ENCODE measurements at places on chromosomes 2 and 18. TPM values are rescaled to one million over a fixed set of nuclear protein-coding genes. Genes with fewer than 3 reads are reported as not detected.
A peak's percentile ranks its signal among the peaks of the same experiment; 100 is the strongest.

CDH19 gene
- not detected for total RNA-seq

CAPN13 gene
- not detected for total RNA-seq

RAB31 gene
- 1.2 TPM for total RNA-seq

ILKAP gene
- total RNA-seq = 83.5 TPM

TSPYL6 gene
- not detected for total RNA-seq

SULT1C4 gene
- total RNA-seq = not detected

- no peak overlapping the region for H3K27ac ChIP-seq
- no peaks in the 10 kb centered on the region for H3K27me3 ChIP-seq
- H3K36me3 ChIP-seq = peaks cover 18% of the 10 kb centered on the region
- peaks cover 5% of the 10 kb centered on the region for H3K4me1 ChIP-seq
- no peak overlapping the region for H3K4me3 ChIP-seq
Observed at GRCh38 chr2:200930947-200931626, 32.4 kb downstream of the ORC2 start.

DNA sequence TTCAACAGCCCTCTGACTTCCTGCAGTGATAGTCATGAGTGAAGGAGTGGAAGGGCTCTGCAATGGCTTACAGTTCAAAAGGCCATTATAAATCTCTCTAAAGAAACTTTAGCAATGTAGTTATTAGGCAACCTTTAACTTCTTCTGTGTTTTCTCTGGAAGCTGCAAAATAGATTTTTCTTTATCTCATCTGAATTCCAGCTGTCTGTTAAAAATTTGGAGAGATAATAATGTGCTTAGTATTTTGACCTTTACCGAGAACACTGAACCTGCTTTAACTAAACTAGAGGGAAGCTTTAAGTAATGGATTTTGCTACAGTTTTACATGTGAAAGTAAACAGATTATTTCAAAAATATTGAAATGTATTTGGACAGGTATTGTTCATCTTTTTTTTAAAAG, 847.9 kb downstream of the ERBB4 start:
- no peaks in the 10 kb centered on the region for H3K4me1 ChIP-seq
- no peak overlapping the region for H3K4me3 ChIP-seq
- no peak for DNase-seq
- no peak overlapping the region for H3K27ac ChIP-seq

DNA sequence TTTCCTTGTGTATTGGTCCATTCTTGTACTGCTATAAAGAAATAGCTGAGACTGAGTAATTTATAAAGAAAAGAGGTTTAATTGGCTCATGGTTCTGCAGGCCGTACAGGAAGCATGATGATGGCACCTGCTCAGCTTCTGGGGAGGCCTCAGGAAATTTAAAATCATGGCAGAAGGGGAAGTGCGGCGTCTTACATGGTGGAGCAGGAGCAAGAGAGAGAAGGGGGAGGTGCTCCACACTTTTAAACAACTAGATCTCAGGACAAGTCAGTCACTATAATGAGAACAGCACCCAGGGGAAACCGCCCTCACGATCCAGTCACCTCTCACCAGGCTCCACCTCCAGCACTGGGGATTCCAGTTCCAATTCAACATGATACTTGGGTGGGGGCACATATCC, 54.3 kb downstream of the MSH2 start:
- no peak overlapping the region for H3K4me3 ChIP-seq
- H3K4me1 ChIP-seq = peaks cover 20% of the 10 kb centered on the region
- H3K27ac ChIP-seq = peak overlapping the region; percentile 63
- peaks cover 53% of the 10 kb centered on the region for H3K36me3 ChIP-seq
- H3K27me3 ChIP-seq = no peaks in the 10 kb centered on the region

GRCh38 chr2:25567406-25567805, 106.0 kb downstream of the DTNB start:
- no peaks in the 10 kb centered on the region for H3K27me3 ChIP-seq
- no peak overlapping the region for H3K4me3 ChIP-seq
- peaks cover 3% of the 10 kb centered on the region for H3K4me1 ChIP-seq
- H3K27ac ChIP-seq = no peak overlapping the region
- DNase-seq = no peak

DNA sequence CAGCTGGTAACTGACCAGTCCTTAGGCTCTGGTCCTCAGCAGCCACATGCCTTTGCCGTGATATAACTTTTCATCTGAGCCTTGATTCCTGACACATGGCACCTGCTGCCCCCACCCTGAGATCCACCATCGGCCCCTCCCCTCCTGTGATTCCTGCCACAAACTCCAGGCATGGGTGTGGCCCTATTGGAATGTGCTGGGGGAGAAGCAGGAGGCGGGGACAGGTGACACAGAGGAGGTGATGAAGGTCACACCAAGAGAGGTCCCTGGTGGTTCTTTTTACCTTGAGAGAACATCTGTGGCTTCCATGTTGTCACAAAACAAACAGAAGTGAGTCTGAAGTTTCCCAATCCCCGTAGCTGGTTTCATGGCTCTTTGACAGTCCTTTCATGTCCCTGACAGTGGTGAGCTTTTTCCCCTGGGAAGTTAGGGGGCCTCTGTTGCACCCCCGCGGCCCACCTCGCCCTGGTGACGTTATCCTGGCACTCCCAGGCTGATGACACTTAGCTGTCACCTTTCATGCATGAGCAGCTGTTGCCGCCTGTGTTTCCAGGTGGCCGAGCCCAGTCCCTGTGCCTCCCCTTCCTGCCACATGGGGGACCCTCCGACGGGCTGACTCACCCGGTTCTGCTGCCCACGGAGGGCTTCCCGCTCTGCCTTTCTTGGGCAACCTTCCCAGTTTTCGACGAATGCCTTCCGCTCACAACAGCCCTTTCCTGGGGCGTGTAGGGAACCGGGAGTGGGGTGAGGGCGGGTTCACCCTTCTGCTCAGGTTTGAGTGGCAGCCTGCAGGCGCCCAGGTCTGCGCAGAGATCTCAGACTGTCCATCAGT, 66.3 kb upstream of the GLI2 start:
- peaks cover 36% of the 10 kb centered on the region for H3K36me3 ChIP-seq
- no peak overlapping the region for H3K4me3 ChIP-seq
- no peak overlapping the region for H3K27ac ChIP-seq
- H3K27me3 ChIP-seq = peaks cover 6% of the 10 kb centered on the region
- no peaks in the 10 kb centered on the region for H3K4me1 ChIP-seq

GRCh38 chr2:31567679-31568078, 13.1 kb downstream of the SRD5A2 start:
- DNase-seq = no peak
- no peaks in the 10 kb centered on the region for H3K4me1 ChIP-seq
- no peak overlapping the region for H3K4me3 ChIP-seq
- H3K27me3 ChIP-seq = peaks cover 4% of the 10 kb centered on the region
- no peaks in the 10 kb centered on the region for H3K36me3 ChIP-seq

DNA sequence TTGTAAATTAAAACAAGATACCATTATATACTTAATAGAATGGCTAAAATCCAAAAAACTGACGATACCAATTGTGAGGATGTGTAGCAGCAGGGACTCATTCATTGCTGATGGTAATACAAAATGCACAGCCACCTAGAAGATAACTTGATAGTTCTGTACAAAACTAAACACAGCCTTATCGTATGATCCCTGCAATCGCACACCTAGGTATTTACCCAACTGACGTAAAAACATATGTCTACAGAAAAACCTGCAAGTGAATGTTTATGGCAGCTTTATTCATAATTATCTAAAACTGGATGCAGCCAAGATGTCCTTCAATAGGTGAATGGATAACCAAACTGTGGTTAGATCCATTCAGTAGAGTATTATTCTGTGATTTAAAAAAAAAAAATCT, 45.5 kb downstream of the TBC1D8 start:
- no peaks in the 10 kb centered on the region for H3K36me3 ChIP-seq
- peaks cover 2% of the 10 kb centered on the region for H3K27me3 ChIP-seq
- no peak overlapping the region for H3K4me3 ChIP-seq
- H3K27ac ChIP-seq = no peak overlapping the region

DNA sequence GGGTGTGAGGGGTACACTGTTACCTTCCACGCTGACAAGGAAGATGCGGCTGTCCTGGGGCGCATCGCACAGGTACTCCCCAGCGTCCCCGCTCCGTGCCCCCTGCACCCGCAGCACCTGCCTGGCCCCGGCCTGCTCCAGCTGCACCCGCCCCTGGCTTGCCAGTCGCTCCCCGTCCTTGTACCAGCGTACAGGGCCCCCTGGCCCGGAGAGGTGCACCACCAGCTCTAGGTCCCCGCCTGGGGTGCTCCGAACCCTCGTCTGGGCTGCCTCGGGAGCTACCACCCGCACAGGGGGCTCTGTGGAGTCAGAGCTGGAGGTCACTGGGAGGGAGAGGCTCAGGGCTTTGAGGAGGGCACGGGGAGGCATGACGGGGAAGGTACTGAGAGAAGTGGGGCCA, 13.5 kb downstream of the TMEM198 start:
- no peak overlapping the region for H3K27ac ChIP-seq
- H3K27me3 ChIP-seq = peaks cover 22% of the 10 kb centered on the region
- H3K4me1 ChIP-seq = peaks cover 8% of the 10 kb centered on the region
- no peak for DNase-seq
- H3K4me3 ChIP-seq = no peak overlapping the region
- no peaks in the 10 kb centered on the region for H3K36me3 ChIP-seq

GRCh38 chr2:219987830-219988229, 360.4 kb downstream of the SLC4A3 start:
- H3K27ac ChIP-seq = no peak overlapping the region
- peaks cover 11% of the 10 kb centered on the region for H3K27me3 ChIP-seq
- DNase-seq = no peak
- no peak overlapping the region for H3K4me3 ChIP-seq
- H3K36me3 ChIP-seq = no peaks in the 10 kb centered on the region
- H3K4me1 ChIP-seq = no peaks in the 10 kb centered on the region

- H3K4me3 ChIP-seq = no peak overlapping the region
- no peak overlapping the region for H3K27ac ChIP-seq
- no peaks in the 10 kb centered on the region for H3K27me3 ChIP-seq
Observed at GRCh38 chr2:200423541-200423940, 86.3 kb downstream of the KCTD18 start.

- no peaks in the 10 kb centered on the region for H3K27me3 ChIP-seq
- H3K4me1 ChIP-seq = no peaks in the 10 kb centered on the region
- no peaks in the 10 kb centered on the region for H3K36me3 ChIP-seq
- no peak overlapping the region for H3K4me3 ChIP-seq
Observed at GRCh38 chr2:97781981-97782380, 68.6 kb downstream of the ZAP70 start.

DNA sequence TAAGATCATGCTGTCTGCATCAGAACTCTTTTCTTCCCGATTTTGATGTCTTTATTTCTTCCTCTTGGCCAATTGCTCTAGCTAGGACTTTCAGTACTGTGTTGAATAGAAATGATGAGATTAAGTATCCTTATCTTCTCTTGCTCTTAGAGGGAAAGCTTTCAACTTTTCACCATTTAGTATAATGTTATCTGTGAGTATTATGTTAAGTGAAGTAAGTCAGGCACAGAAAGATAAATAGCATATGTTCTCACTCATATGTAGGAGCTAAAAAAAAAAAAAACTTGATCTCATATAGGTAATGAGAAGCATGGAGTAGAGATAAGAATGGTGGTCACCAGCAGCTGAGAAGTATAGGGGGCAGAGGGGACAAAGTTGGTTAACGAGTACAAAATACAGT, 1089.5 kb downstream of the TDRD15 start:
- no peaks in the 10 kb centered on the region for H3K4me1 ChIP-seq
- H3K27ac ChIP-seq = no peak overlapping the region
- H3K27me3 ChIP-seq = no peaks in the 10 kb centered on the region
- no peak overlapping the region for H3K4me3 ChIP-seq

- H3K27ac ChIP-seq = no peak overlapping the region
- no peak overlapping the region for H3K4me3 ChIP-seq
- H3K4me1 ChIP-seq = no peaks in the 10 kb centered on the region
- H3K27me3 ChIP-seq = peaks cover 40% of the 10 kb centered on the region
Observed at GRCh38 chr18:2337552-2338141, 233.7 kb downstream of the METTL4 start.

DNA sequence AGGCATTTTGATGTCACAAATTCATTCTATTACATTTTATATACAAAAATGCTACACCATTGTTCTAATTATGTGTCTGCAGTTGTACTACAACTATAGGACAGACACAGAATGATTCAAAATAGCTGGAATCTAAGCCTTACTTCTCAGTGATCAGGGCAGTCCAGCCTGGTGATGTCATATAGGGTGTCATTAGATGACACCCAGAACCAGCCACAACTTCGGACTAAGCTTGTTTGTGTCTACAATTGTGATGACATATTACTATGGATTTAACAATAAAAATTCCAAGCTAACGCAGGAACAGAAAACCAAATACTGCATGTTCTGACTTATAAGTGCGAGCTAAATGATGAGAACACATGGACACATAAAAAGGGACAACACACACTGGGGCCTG, 31.0 kb downstream of the M1AP start:
- DNase-seq = no peak
- H3K4me3 ChIP-seq = no peak overlapping the region
- H3K4me1 ChIP-seq = no peaks in the 10 kb centered on the region
- H3K27me3 ChIP-seq = peaks cover 27% of the 10 kb centered on the region
- no peaks in the 10 kb centered on the region for H3K36me3 ChIP-seq

GRCh38 chr2:95384854-95385569, 17.5 kb upstream of the FAHD2A start:
- peaks cover 6% of the 10 kb centered on the region for H3K27me3 ChIP-seq
- no peaks in the 10 kb centered on the region for H3K4me1 ChIP-seq
- no peak overlapping the region for H3K27ac ChIP-seq
- no peak overlapping the region for H3K4me3 ChIP-seq

DNA sequence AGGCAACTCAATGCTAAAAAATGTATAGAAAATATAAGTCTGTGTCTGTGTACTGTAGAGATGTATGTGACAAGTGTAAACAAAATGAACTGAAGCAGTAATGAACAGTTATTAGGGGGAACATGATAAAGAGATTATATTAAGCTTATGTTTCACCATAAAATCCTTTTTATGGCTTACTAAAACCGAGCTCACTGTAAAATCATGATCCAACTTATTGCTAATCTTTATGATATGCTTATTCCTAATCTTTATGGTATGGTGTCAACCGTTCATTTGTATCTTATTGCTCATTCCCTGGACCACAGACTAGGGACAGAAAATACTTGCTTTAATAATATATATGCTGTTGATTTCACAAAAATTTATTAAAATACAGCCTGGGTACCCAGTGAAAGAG, 62.1 kb downstream of the TNFRSF11A start:
- H3K36me3 ChIP-seq = no peaks in the 10 kb centered on the region
- no peak for DNase-seq
- H3K27me3 ChIP-seq = no peaks in the 10 kb centered on the region

- H3K36me3 ChIP-seq = no peaks in the 10 kb centered on the region
- peaks cover 9% of the 10 kb centered on the region for H3K27me3 ChIP-seq
- no peak for DNase-seq
- no peaks in the 10 kb centered on the region for H3K4me1 ChIP-seq
- H3K27ac ChIP-seq = no peak overlapping the region
- no peak overlapping the region for H3K4me3 ChIP-seq
Observed at GRCh38 chr2:200658278-200658864, 72.6 kb downstream of the AOX1 start.

DNA sequence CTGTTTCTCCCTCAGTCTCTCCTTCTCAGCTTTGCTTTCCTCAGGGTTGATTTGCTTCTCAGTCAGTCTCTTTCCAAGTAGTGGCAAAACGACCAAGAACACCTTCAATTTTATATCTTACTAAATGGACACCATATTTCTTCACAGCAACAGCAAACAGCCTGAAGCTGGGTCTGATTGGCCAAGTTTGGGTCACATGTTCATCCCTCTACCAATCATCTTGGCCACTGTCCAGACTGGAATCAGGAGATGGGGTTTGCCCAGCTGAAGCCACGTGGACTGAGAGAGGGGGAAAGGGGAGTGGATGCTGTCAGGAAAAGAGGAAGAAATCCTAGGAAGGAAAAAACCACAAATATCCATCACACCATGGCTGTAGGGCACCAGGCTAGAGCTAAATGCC, 42.0 kb upstream of the ACMSD start:
- no peak overlapping the region for H3K4me3 ChIP-seq
- no peak overlapping the region for H3K27ac ChIP-seq
- peaks cover 5% of the 10 kb centered on the region for H3K36me3 ChIP-seq
- peaks cover 7% of the 10 kb centered on the region for H3K27me3 ChIP-seq
- DNase-seq = no peak

Measured in naive thymus-derived CD8-positive, alpha-beta T cell (primary cell).